NCI-H1105 (cell line): ENCODE measurements at places on chromosomes 5 and 9.

DNA sequence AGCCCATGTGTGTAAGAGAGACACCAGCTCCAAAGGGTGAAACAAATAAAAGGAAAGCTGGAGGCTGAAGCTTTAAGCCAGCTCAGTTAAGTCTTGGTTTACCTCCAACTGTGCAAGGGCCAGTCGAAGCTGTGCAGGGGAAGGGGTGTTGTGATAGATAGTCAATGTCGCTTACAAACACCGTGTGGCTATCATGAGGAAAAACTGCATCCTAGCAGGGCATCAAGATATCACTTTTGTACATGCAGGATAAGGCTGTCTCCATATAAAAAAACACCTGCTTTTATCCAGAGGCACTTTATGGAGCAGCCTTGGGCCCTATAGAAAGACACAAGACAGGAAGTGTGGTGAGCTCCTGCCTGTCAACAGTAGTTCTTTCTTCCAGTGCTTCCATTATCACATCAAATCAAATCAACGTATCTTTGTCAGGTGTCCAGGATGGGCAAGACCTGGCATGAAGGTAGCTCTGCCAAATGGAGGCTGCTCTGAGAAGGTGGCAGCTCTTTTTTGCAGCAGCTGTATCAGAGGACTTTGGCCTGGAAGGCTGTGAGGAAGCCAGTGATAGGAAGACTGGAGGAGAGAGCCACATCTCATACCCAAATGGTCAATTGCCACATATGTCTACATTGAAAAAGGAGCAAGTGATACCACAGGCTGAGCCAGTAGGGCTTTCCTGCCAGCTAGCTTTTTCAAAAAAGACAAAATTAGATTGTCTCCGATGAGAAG, 29.3 kb upstream of the SELENOP start:
- DNase-seq, result no peak

GRCh38 chr9:99867536-99867935, 38.9 kb upstream of the STX17 start:
- no peak for DNase-seq

- no peak for DNase-seq
Measured at GRCh38 chr5:150510460-150511263, 2.7 kb downstream of the NDST1 start.

DNA sequence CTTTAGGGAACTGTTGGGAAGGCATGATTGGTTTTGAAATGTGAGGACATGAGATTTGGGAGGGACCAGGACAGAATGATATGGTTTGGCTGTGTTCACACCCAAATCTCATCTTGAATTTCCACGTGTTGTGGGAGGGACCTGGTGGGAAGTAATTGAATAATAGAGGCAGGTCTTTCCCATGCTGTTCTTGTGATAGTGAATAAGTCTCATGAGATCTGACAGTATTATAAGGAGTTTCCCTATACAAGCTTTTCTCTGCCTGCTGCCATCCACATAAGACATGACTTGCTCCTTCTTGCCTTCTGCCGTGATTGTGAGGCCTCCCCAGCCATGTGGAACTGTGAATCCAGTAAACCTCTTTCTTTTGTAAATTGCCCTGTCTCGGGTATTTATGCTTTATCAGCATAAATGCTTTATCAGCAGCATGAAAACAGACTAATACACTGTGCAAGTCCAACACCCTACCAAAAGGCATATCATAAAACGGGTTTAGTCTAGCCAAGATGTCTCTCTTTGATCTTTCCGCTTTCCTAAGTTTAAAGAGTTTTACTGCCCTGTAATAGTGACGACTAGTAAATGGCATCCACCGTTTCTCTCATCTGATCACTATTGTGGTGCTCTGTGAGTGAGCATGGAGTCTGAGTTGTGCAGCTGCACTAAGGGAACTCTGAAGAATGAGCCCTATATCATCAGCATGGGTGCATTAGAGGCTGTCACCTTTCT, 12.9 kb upstream of the ZNF782 start:
- DNase-seq, result no peak

DNA sequence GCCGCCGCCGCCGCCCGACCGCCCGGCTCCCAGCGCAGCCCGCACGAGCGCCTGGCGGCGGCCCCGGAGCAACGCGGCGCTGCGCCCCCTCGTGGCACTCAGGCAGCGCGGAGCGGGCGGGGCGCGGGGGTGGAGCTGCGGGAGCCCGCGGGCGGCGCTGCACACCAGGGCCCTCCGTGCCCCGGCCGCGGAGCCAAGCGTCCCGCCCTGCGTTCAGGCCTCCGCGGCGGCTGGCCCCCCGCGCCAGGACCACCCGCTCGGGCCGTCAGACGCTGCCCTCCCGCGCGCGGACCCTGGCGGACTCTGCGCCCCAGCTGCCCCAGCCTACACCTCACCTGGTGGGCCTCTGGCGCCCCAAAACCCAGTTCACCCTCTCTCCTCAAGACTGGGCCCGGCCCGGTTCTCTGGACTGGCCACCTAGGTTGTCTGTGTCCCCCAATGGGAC, at the start of gene RASGEF1C:
TSS of gene RASGEF1C (minus strand) at position 75 of the 445 bp plus-strand sequence. CDS start 71,159 bp downstream, outside the sequence.
- DNase-seq, result no peak

- DNase-seq, result no peak
Measured at GRCh38 chr9:23926368-23926767, 100.3 kb upstream of the ELAVL2 start.

DNA sequence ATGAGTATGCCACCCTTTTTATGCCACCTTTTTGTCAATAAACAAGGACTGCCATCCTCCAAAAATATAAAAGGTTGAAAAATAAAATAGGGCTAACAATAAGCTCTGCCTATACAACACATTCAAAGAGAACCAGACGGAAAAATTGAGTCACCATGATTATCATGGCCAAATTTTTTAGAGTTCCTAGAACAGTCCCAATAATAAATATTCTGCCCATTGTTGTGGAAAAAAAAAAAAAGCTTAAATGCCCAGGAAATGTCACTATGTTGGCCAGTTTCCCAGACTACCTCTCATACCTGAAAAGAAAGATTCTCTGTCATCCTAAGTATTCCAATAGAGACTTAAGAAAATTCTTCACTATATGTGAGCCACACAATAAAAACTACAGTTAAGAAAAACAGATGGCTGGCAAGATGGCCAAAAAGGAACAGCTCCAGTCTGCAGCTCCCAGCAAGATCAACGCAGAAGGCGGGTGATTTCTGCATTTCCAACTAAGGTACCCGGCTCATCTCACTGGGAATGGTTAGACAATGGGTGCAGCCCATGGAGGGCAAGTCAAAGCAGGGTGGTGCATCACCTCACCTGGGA, 149.0 kb downstream of the TMEM161B start:
- no peak for DNase-seq

DNA sequence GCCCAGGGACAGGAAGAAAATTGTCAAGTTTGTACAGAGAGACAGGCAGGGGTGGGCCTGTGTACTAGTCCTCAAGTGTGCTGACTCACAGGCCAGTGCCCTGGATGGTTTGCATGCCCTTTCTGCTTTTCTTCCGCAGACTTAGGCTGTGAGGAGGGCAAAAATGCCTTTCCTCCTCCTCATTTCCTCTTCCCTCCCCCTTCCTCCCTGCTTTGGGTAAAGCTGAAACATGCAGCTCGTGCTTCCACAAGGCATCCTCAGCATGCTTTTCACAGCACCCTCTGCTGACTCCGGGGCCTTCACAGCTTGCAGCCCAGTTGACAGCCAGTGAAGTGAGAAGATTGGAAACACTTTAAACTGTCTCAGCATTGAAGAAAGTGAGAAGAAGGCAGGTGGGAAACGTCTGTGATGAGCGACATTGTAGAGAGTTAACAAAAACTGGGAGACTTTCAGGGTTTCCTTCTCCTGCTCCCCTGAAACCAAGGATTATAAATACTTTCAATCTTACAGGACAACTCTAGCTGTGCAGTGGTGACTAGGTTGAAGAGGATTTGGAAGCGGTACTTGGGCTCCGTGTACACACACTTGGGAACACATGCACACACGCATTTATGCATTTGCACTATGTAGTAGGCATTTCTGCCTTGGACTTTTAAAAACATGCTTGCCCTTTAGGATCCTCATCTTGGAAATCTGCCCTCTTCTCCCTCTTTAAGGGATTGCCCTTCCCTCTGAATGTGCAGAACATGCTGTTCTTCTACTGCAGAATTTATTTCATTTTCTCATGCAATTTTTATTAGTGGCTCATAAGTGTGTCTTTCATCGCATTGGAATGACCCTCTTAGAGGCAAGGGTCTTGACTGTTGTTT, 138.8 kb downstream of the GRIA1 start:
- no peak for DNase-seq

DNA sequence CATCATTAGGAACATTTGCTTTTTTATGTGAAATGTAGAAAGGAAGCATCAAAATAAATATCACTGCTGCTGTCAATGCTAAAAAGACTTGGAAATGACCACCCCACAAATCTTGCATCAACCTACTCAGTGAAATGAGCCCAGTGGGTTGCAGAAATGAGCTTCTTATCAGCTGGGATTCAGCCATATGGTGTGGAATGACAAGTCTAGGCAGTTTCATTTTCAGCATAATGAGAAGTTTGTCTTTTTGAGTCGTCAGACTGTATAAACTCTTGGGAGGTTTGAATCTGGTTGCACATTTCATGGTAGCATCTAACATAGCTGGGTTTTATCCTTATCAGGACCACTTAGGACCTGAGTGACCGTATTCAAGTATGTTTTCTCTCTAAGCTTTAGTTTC, 251.1 kb upstream of the PPP1R2B start:
- DNase-seq, result no peak

GRCh38 chr5:91224456-91224855, 158.7 kb downstream of the ARRDC3 start:
- no peak for DNase-seq

DNA sequence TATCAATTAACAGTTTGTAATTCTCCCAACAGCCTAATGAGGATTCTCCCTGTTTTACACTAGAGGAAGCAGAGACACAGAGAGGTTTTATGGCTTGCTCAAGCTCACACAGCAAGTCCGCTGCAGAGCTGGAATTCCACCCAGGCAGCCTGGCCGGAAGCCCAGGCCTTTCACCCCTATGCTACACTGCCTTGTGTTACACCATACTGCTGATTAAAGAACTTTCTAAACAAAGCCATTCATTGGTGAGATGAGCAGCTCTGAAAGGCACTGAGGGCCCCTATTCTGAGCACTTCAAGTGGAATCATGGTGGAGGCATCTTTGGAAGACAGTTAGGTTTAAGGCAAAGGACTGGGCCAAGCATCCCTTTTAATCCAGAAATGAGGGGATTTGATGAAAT, 14.7 kb upstream of the LARP1 start:
- no peak for DNase-seq

DNA sequence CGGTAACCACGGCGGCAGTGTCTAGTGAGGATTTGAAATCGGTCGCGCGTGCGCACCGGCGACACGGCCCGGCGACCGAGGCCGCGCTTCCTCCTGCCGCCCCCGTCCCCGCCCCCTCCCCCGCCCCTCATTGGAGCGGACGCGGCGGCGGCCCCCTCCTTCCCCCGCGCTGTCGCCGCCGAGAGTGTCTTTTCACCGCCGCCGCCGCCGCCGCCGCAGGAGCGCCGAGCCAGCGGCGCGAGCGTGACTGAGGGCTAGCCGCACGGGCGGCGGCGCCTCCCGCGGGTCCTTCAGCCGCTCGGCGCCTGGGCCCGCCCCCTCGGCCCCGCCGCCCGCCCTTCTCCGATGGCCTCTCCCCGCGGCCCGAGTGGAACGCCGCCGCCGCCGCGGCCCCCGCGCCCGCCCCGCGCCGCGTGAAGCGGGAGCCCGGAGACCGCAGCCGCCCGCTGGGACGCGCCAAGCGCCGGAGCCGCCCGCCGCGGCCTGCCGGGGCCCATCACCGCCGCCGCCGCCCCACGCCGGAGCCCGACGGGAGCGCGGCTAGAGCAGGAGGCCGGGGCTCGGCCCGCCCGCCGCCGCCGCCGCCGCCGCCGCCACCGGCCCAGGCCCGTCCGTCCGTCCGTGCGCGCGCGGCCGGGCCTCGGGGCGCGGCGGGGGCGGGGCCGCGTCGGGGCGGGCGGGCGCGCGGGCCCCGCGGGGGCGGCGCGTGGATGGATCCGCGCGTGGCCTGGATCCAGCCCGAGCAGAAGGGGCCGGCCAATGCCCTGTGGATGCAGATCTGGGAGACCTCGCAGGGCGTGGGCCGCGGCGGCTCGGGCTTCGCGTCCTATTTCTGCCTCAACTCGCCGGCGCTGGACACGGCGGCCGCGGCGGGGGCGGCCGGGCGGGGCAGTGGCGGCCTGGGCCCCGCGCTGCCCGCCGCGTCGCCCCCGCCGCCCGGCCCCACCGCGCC, at the start of gene TENT4A:
TSS of gene TENT4A (plus strand) at position 159 of the 952 bp plus-strand sequence. CDS start at position 711, 552 bp downstream.
- no peak for DNase-seq

DNA sequence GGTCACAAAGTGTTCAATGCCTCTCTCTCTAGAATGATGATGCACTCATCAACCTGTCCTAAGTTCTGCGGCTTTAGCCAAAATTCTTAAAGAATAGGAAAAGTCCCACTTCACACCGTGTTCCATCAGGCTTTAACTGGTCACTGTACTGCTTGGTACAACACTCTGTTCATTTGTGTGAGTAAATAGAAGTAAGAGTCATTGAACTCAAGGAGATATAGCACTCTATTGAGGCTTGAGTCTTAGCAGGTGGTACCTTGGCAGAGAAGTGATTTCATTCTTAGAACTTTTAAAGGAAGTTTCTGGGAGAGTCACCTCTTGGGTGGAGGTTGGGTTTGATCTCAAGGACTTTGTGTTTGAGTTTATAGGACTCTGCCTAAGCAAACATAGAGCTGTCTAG, 92.6 kb downstream of the TENT4A start:
- DNase-seq, result no peak

DNA sequence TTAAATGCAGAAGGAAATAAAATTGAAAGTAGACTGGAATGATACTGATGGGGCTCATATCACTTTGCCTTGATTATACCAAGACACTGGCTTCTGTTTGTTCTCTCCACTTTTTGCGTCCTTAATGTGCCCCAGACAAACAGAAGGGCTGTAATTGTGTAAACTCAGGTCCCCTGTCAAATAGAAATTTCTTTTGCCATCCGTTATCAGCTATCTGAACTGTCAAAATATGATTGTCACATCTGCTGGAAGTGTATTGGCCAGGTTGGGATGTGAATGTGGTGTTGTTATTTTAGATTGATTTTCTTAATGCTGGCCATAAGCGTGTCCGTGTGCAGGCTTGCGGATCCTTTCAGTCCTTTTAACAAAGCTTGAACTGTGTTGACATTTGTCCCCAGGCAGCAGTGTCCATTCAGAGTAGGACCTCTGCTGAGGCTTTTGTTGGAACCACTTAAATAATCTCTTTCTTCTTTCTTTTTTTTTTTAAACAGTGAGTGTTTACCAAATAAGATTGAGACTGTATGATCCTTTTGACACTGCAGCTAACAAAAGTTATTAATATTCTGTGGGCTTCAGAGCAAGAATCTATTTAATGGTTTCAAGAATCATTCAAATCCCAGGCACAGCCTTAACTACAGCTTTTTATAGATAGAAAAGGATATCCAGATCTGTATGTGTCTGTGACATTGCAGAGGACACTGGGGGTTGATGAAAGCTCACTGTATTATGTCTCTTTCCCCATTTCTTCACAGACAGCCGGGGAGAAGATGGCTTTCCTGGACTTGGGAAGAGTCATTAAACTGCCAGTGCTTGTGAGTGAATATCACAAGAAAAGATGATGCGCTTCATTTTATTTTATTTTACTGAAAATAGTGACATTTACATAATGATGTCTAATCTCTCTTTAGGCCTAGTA, 171.7 kb downstream of the ZNF608 start:
- DNase-seq, result no peak

DNA sequence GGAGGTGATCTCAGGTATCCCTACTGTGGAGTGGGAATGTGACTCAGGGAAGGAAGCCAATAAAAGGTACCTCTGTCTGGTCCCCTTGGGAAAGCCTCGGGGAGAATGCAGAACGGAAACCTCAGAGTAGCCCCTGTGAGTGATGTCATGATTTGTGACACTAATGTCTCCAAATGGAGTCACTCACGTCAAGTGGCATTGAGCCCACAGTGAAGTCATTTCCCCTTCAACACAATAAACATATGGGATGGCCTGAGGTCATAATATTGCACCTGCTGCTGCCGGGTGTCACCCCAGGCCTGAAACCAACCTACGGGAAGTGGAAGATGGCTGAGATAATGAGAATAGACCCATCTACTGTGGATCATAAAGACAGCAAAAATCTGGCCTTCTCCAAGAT, 75.9 kb upstream of the GOLM1 start:
- DNase-seq, result no peak
